Natural killer cell (primary cell): ENCODE measurements at places on chromosomes 11 and 22. TPM values are rescaled to one million over a fixed set of nuclear protein-coding genes. Genes with fewer than 3 reads are reported as not detected.

GRCh38 chr11:69982690-69983570, 95.2 kb upstream of the ANO1 start:
- no peak for DNase-seq
- H3K36me3 ChIP-seq = no peaks in the 10 kb centered on the region
- H3K27ac ChIP-seq = no peak overlapping the region
- H3K4me3 ChIP-seq = no peak overlapping the region
- H3K4me1 ChIP-seq = no peaks in the 10 kb centered on the region

- H3K4me3 ChIP-seq = no peak overlapping the region
- H3K27me3 ChIP-seq = no peaks in the 10 kb centered on the region
- H3K27ac ChIP-seq = no peak overlapping the region
- no peak for DNase-seq
- H3K36me3 ChIP-seq = no peaks in the 10 kb centered on the region
Measured at GRCh38 chr22:33380789-33381530, 322.8 kb upstream of the SYN3 start.

DNA sequence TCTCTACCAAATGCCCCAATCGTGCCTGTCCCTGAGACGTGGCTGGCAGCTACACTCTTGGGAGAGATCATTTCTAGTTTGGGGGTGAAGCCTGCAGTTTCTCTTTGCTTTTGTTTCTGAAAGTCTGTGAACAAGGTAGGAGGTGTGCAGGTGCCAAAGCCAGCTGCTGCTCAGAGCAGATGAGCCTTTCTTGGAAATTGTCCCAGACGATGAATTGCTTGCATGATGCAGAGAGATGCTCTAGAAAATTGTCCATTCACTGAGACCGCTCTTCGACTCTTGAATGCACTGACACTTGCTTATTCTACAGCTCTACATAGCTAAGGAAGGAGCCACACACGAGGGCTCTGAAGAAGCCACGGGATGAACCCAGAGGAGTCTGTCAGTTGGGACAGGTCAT, 225.6 kb upstream of the E2F8 start:
- H3K4me1 ChIP-seq = no peaks in the 10 kb centered on the region
- H3K4me3 ChIP-seq = no peak overlapping the region
- H3K27me3 ChIP-seq = no peaks in the 10 kb centered on the region
- no peaks in the 10 kb centered on the region for H3K36me3 ChIP-seq
- no peak overlapping the region for H3K27ac ChIP-seq

GRCh38 chr11:8267280-8267679, 3.6 kb upstream of the LMO1 start:
- no peak for DNase-seq
- peaks cover 24% of the 10 kb centered on the region for H3K27me3 ChIP-seq
- no peak overlapping the region for H3K27ac ChIP-seq
- H3K36me3 ChIP-seq = no peaks in the 10 kb centered on the region
- peaks cover 20% of the 10 kb centered on the region for H3K4me1 ChIP-seq

DNA sequence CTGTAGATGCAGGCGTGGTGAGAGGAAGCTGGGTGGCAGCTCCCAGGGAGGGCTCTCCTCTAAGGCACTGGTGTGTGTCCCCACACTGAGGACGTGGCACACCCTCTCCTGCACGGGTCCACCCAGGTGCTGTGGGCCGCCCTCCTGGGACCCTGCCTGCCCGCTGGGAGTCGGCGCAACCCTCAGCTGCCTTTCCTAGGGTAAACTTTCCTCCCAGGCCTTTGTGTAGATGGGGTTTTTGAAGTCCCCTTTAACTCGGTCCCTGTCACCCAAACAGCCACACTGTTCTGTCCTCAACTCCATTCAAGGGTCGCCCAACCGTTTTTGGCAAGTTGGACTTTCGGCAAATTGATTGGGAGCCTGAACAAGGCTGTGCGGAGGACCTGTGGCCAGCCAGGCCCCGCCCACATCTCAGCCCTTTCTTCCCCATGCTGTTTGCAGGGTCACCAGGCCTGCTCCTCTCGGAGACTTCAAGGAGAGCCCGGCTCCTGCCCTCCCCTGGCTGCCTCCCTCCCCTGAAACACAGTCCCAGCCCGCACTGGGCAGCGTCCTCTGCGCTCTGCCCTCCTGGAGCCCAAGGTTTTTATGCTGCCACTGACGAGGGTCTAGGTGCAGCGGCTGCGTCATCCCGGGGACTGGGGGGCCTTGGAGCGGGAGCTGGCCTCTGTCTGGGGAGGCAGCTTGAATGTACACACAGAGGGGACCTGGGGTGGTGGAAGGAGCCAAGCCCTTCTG, 1126.2 kb downstream of the BRD1 start:
- no peak overlapping the region for H3K4me3 ChIP-seq
- no peak for DNase-seq
- no peaks in the 10 kb centered on the region for H3K4me1 ChIP-seq

DNA sequence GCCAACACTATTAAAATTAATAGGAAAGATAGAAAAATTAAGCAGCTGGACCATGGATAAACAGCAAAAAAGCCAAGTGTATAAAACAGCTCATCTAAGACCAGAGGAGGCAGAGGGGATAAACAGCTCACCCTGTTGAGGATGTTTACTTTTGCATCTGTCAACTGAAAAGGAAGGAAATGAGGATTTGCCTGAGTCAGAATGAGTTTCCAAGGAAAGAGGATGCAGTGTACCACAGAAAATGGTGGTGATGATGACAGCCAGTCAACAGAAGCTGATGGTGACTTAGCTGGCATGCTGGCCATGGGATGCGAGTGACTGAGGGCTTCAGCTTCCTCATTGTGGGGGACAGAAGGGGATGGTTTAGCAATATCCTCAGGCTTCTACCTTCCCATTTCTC, 183.5 kb downstream of the KIRREL3 start:
- H3K4me1 ChIP-seq = no peaks in the 10 kb centered on the region
- H3K27ac ChIP-seq = no peak overlapping the region
- no peak for DNase-seq

DNA sequence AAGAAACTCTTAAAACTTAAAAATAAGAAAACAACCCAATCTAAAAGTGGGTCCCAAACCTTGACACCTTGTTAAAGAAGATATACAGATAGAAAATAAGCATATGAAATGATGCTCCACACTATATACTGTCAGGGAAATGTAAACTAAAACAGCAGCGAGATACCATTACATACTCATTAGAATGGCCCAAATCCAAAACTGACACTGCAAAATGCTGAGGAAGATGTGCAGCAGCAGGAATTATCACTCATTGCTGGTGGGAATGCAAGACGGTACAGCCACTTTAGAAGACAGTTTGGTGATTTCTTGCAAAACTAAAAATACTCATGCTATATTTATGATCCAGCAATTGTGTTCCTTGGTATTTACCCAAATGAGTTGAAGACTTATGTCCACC, 5.0 kb upstream of the RNF26 start:
- no peak overlapping the region for H3K27ac ChIP-seq
- no peaks in the 10 kb centered on the region for H3K4me1 ChIP-seq
- no peaks in the 10 kb centered on the region for H3K27me3 ChIP-seq
- no peak overlapping the region for H3K4me3 ChIP-seq
- no peaks in the 10 kb centered on the region for H3K36me3 ChIP-seq
- DNase-seq = no peak

DNA sequence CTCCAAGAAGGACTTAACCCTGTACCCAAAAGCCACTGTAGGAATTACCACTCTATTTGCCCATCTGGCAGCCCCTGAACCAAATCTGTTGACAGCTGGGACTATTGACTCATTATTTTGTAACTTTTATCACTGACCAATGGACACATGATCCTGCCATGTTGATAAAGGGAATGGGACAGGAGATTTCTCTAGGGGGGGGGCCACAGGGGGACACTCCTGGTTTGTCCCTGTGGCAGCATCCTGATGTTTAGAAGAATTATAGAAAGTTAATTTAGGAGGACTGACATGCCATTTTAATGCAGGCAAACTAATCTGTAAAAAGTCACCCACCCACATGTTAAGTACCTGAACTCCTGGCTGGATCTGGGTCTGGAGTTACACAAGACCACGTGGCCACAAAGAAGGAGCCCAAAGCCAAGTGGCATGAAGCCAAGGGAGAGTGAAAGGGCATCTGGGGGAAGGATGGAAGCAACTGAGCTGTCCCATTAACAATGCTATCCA, 558.1 kb downstream of the ETS1 start:
- H3K36me3 ChIP-seq = no peaks in the 10 kb centered on the region
- H3K4me1 ChIP-seq = peaks cover 4% of the 10 kb centered on the region
- no peak for DNase-seq
- no peaks in the 10 kb centered on the region for H3K27me3 ChIP-seq
- H3K27ac ChIP-seq = no peak overlapping the region

DNA sequence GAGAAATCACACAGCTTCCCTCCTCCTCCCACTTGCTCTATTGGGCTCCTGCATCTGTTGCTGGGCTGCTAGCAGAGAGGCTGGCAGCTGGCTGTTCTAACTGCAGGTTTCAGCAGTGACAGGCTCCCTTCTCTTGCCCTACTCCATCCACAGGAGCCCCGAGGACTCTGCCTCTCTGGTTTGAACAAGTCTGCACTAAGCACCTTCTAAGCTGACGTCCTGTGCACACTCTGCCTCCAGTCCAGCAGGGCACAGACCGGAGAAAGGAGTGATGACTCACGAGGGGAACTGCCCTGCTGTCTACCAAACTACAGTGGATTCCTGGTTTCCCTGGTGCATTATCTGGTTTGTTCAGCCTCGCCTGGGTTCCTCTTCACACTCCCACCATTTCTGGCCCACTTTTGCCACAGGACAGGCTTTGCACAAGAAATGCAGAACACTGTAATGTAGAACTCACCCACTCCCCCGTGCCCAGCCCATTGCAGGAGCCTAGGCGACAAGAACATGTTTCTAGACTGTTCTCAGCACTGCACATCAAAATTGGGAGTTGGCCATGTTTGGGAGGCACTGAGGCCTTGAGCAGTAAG, 26.0 kb downstream of the IL10RA start:
- peaks cover 100% of the 10 kb centered on the region for H3K4me1 ChIP-seq
- no peaks in the 10 kb centered on the region for H3K36me3 ChIP-seq
- DNase-seq = peak; percentile 40
- no peak overlapping the region for H3K4me3 ChIP-seq
- no peaks in the 10 kb centered on the region for H3K27me3 ChIP-seq

GRCh38 chr11:75911459-75911858, 96.4 kb downstream of the UVRAG start:
- H3K27ac ChIP-seq = no peak overlapping the region
- peaks cover 18% of the 10 kb centered on the region for H3K36me3 ChIP-seq
- DNase-seq = no peak
- no peaks in the 10 kb centered on the region for H3K27me3 ChIP-seq
- no peak overlapping the region for H3K4me3 ChIP-seq

- H3K4me1 ChIP-seq = no peaks in the 10 kb centered on the region
- no peaks in the 10 kb centered on the region for H3K27me3 ChIP-seq
- H3K27ac ChIP-seq = no peak overlapping the region
- no peak overlapping the region for H3K4me3 ChIP-seq
- DNase-seq = no peak
- H3K36me3 ChIP-seq = no peaks in the 10 kb centered on the region
Measured at GRCh38 chr11:19988598-19988997, 171.7 kb downstream of the DBX1 start.

DNA sequence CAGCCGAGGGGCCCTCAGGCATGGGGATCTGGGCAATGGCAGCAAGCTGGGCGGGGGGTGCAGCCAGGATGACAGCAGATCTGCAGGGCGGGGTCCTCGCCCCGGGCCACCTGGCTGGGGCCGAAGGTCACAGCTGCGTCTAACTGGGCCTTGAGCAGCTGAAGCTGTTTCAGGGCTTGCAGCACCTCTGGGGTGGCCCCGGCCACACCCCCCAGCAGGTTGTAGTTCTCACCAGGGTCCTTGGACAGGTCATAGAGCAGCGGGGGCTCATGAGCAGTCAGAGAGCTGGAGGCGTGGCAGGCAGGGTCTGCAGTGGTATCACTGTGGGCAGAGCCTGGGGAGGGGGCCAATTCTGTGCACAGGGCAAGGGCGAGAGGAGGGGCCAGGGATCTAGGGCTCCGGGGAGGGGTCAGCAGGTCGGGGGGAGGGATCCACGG, 2.8 kb downstream of the ARSA start:
- no peak overlapping the region for H3K4me3 ChIP-seq
- no peaks in the 10 kb centered on the region for H3K27me3 ChIP-seq
- no peak for DNase-seq
- H3K27ac ChIP-seq = no peak overlapping the region

DNA sequence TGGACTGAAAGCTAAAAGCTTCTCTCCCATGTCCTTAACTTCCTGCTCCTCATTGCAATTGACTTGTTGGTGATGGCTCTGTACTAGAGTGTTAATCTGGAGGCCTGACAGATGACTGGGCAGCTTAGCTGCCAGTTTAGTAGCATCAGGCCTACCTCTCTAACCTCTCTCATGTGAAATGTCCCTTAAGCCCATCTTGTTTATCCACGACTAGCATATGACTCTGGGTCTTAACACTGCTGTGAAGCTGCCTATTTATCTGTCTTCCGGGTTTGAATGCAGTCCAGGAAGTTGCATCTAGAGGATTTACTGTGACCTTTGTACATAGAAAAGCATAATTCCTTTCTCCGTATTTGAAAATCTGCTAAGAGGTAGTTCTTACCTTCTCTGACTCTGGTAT, 85.3 kb upstream of the HORMAD2 start:
- no peak for DNase-seq
- no peak overlapping the region for H3K27ac ChIP-seq
- H3K4me3 ChIP-seq = no peak overlapping the region
- no peaks in the 10 kb centered on the region for H3K27me3 ChIP-seq
- peaks cover 43% of the 10 kb centered on the region for H3K36me3 ChIP-seq

- H3K4me3 ChIP-seq = no peak within 1 kb of the TSS
- no peak within 1 kb of the TSS for H3K27ac ChIP-seq
- DNase-seq = no peak
Measured at GRCh38 chr11:129375751-129376657, at the start of gene BARX2. Gene BARX2 (plus strand): TSS chr11:129375848. CDS start chr11:129376036, 188 bp downstream.

- DNase-seq = peak; percentile 40
- no peaks in the 10 kb centered on the region for H3K4me1 ChIP-seq
- H3K4me3 ChIP-seq = no peak overlapping the region
- H3K27me3 ChIP-seq = no peaks in the 10 kb centered on the region
Measured at GRCh38 chr11:105000167-105000566, 22.8 kb downstream of the CASP5 start.

GRCh38 chr11:67252831-67253239, 13.4 kb upstream of the GRK2 start:
- H3K4me1 ChIP-seq = peaks cover 18% of the 10 kb centered on the region
- H3K27me3 ChIP-seq = no peaks in the 10 kb centered on the region
- H3K36me3 ChIP-seq = peaks cover 96% of the 10 kb centered on the region
- H3K27ac ChIP-seq = peak overlapping the region; percentile 7

DNAJB13 gene
- total RNA-seq = not detected

PGA5 gene
- total RNA-seq = not detected

RFPL2 gene
- total RNA-seq = 0.34 TPM

P4HA3 gene
- total RNA-seq = not detected
